ENCODE measurements at places on chromosomes 7 and 10. TPM values are rescaled to one million over a fixed set of nuclear protein-coding genes. Genes with fewer than 3 reads are reported as not detected.

DGKB gene
- total RNA-seq = not detected

FAM25G gene
- total RNA-seq = not detected

SEMA4G gene
- total RNA-seq = 9.2 TPM

CABCOCO1 gene
- total RNA-seq = 0.12 TPM

LIPK gene
- not detected for total RNA-seq

RAMP3 gene
- total RNA-seq = not detected

CLCN1 gene
- total RNA-seq = 0.05 TPM

REPIN1 gene
- total RNA-seq = 79.9 TPM

FGF8 gene
- total RNA-seq = not detected

KLF14 gene
- 0.02 TPM for total RNA-seq

RAPGEF5 gene
- 0.18 TPM for total RNA-seq

CLDN3 gene
- total RNA-seq = 3.0 TPM

PTF1A gene
- not detected for total RNA-seq

LIPN gene
- total RNA-seq = not detected

PAPOLB gene
- not detected for total RNA-seq

FFAR4 gene
- 0.13 TPM for total RNA-seq

STEAP1B gene
- total RNA-seq = not detected

DDC gene
- 0.67 TPM for total RNA-seq

SUN3 gene
- total RNA-seq = 0.13 TPM

C10orf67 gene
- total RNA-seq = 0.09 TPM

GIMAP5 gene
- not detected for total RNA-seq

PKD1L1 gene
- 0.23 TPM for total RNA-seq

TWIST1 gene
- 2.8 TPM for total RNA-seq

CYP2E1 gene
- total RNA-seq = 0.11 TPM

MALRD1 gene
- not detected for total RNA-seq

PNLIPRP2 gene
- 0.11 TPM for total RNA-seq

LEP gene
- total RNA-seq = not detected

IFIT1B gene
- not detected for total RNA-seq

HSPA12A gene
- total RNA-seq = 7.0 TPM

ZNF862 gene
- total RNA-seq = 3.0 TPM

LRRC17 gene
- not detected for total RNA-seq

CALHM3 gene
- 0.22 TPM for total RNA-seq

Data from A549 treated with dexamethasone at 1 μM for 4 hours (cell line).